Psoas muscle (tissue), 8 donors: ENCODE measurements at places on chromosomes 1 and 21. TPM values are rescaled to one million over a fixed set of nuclear protein-coding genes. Genes with fewer than 3 reads are reported as not detected.

Gene MUTYH
- polyA plus RNA-seq, result 8.2 TPM

Gene BNIPL
- 0.04 TPM for polyA plus RNA-seq

Gene PDZK1IP1
- polyA plus RNA-seq, result 1.4 TPM

Gene METTL25B
- 27.0 TPM for polyA plus RNA-seq

Gene PLD5
- polyA plus RNA-seq, result 0.03 TPM

Gene FBXO2
- polyA plus RNA-seq, result 1.1 TPM

Gene KDF1
- not detected for polyA plus RNA-seq

Gene APOBEC4
- polyA plus RNA-seq, result not detected

Gene NPPB
- polyA plus RNA-seq, result 1.6 TPM

Gene RAB3GAP2
- polyA plus RNA-seq, result 5.8 TPM

Gene HIVEP3
- 0.70 TPM for polyA plus RNA-seq

Gene PRKAA2
- polyA plus RNA-seq, result 12.6 TPM

Gene EFNA1
- polyA plus RNA-seq, result 15.0 TPM

Gene KRTAP21-2
- polyA plus RNA-seq, result not detected

Gene PLA2G4A
- 0.39 TPM for polyA plus RNA-seq

Gene GUCA2A
- polyA plus RNA-seq, result not detected

Gene PRAMEF13
- not detected for polyA plus RNA-seq

Gene PER3
- 1.8 TPM for polyA plus RNA-seq

Gene ZNF648
- polyA plus RNA-seq, result 0.01 TPM

Gene A3GALT2
- not detected for polyA plus RNA-seq

Gene MPZ
- 1.0 TPM for polyA plus RNA-seq

Gene E2F2
- 0.03 TPM for polyA plus RNA-seq
